Activated naive CD8-positive, alpha-beta T cell treated with anti-CD3 and anti-CD28 coated beads, Interleukin-2, amount 10 ng/mL, durations not matched to agents 7 days and 5 days (primary cell): ENCODE measurements at places on chromosomes 12 and 14. TPM values are rescaled to one million over a fixed set of nuclear protein-coding genes. Genes with fewer than 3 reads are reported as not detected.

SLC35E3 gene
- total RNA-seq, result 9.1 TPM

RASAL1 gene
- 2.3 TPM for total RNA-seq

SELPLG gene
- total RNA-seq, result 159 TPM

LHX5 gene
- total RNA-seq, result not detected

TCL1B gene
- total RNA-seq, result not detected

STXBP6 gene
- not detected for total RNA-seq

KRT6C gene
- not detected for total RNA-seq

VPS33A gene
- 29.7 TPM for total RNA-seq

GALNT16 gene
- not detected for total RNA-seq

TBX5 gene
- not detected for total RNA-seq

KRAS gene
- 36.1 TPM for total RNA-seq

KMT2D gene
- total RNA-seq, result 129 TPM

ADAM21 gene
- not detected for total RNA-seq

TM7SF3 gene
- 42.6 TPM for total RNA-seq

MSRB3 gene
- total RNA-seq, result not detected

LRRK2 gene
- 0.40 TPM for total RNA-seq

RAB15 gene
- 3.5 TPM for total RNA-seq

MAP4K5 gene
- 40.1 TPM for total RNA-seq
